ENCODE measurements at places on chromosomes 16 and 17.

GRCh38 chr17:17305281-17305801, 2.2 kb downstream of the NT5M start:
- DNase-seq, result no peak

GRCh38 chr17:81008140-81008539, 16.5 kb downstream of the CHMP6 start:
- DNase-seq, result no peak

DNA sequence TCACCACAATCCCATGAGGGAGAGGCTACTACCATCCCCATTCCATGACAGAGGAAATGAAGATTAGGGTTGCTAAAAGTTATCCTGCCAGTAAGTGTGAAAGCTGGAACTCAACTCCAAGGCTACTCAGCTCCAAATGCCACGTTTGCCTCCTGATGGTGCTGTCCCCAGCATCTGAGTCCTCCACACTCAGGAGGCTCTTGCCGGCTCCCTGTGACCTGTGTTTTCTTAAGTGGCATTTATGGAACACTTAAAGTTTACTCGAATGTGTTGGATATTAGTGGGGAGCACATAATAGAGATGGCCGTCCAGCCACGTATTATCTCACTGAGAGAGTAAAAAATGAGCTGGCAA, 267.9 kb downstream of the CBLN1 start:
- DNase-seq, result no peak

GRCh38 chr17:49229805-49230600, 584 bp downstream of the PHOSPHO1 start:
- no peak for DNase-seq

DNA sequence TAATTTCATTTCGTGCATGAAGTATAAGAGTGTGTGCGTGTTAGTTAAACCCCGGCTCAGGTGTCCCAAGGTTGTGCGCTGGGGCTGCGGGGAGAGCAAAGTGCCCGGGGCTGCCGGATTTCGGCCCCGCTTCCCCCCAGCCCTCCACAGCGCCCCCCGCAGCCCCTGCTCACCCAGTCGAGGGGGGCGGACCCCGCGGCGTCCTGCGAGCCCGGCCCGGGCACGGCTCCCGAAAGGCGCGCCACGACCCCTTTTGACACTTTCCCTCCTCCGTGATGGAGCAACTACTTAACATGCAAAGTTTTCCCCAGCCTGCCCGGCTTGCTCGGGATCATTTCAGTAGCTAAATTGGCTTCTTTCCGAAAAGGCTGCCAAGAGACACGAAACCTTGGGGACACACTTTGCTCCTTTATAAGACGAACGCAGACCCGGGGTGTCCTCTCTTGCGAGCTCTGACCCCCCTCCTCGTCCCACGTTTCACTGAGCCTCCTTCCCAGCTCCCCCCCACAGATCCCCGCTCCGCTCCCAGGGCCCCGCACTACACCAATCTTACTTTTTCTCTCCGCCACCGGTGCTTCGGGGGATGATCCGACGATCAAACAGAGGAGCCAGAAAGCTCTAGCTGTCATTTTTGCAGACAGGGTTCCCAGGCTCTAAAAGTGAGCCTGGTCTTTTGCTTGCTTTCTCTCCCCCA, 552 bp downstream of the C17orf58 start:
- no peak for DNase-seq

DNA sequence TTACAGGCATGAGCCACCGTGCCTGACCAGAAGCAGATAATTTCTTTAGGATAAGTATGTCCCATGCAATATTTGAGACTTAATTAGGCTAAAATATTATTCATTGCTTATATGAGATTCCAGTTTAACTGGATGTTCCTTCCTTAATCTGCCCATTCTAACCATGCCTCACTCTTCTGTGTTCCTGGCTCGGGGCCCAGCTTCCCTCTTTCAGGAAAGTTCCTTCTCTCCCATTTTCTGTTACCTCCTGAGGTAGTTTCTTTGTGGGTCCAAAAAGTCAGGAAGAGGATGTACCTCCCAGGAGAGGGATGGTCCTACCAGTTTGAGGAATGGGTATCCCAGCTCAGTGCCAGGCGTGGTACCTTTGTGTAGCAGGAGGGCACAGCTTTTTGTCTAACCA, 23.3 kb downstream of the UNK start:
- no peak for DNase-seq

DNA sequence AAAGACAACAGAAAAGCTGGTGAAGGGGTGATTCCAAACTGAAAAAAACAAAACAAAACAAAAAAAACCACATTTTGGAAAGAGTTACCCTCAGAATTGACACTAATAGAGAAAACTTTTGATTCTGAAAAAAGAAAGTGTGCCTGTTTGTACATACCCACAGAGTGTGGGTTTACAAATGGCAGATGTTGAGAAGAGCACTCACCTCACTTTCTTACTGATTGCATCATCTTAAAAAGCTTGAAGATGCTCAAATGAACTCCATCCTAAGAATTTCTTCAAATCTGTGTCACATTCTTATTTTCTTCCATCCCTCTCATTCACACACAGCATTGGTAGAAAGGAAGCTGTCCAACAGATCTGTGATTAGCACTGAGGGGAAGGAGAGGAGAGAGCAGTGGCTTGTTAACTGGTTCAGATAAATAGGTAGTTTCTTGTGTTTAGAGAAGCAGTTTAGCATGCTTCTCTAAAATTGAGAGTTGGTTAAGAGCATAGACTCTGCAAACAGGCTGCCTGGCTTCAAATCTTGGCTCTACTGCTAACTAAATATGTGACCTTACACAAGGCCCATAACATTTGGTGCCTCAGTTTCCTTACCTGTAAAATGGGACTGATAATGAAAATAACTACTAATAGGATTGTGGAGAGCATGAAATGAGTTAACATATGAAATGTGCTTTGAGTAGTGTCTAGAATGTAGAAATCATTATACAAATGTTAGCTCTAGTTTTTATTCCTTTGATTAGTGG, 6.9 kb downstream of the GNAO1 start:
- DNase-seq, result no peak

DNA sequence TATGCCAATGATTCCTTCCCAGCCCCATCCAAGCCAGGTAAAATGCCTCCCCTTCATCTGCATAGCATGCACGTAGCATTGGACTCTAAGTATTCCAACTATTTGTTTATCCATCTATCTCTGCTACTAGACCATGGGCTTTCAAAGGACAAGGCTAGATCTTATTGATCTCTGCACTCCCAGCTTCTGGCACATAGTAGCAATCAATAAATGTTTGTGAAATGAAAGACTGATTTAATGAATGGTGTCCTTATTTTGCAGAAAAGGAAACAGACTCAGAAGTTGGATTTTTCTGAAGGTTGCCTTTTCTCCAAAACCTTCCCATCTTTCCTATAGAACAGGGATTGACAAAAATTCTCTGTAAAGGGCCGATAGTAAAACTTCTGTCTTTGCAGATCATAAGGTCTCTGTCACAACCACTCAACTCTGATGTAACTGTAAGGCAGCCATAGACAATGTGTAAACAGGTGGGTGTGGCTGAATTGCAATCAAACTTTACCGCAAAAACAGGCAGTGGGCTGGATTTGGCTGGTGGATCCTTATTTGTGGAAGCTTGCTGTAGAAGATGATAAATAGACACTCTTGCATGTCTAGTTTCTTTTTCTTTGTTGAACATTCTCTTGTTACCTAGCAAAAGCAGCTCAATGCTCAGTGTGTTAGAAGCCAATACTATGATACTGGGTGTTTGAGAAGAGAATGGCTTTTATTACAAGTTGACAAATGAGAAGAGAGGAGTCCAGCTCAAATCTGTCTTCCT, 7.6 kb upstream of the CMTR2 start:
- DNase-seq, result no peak
